Activated T-helper 2 cell treated with anti-CD3 and anti-CD28 coated beads, Interferon-gamma antibody, Interleukin-2, Interleukin-4, amounts not matched to agents 10 μg/mL and 5 μg/mL and 100 μg/mL, durations not matched to agents 14 hours and 24 hours and 36 hours (primary cell): ENCODE measurements at places on chromosomes 16 and 17. TPM values are rescaled to one million over a fixed set of nuclear protein-coding genes. Genes with fewer than 3 reads are reported as not detected.

- H3K27ac ChIP-seq = peak overlapping the region; percentile 99
- H3K36me3 ChIP-seq = no peaks in the 10 kb centered on the region
- peak; percentile 90 for DNase-seq
- H3K27me3 ChIP-seq = no peaks in the 10 kb centered on the region
These were observed 13.7 kb downstream of the RARA start for GRCh38 chr17:40322358-40323315.

GRCh38 chr17:63850401-63850800, 7.9 kb upstream of the SMARCD2 start:
- H3K27ac ChIP-seq = no peak overlapping the region

- H3K36me3 ChIP-seq = peaks cover 57% of the 10 kb centered on the region
- H3K27ac ChIP-seq = peak overlapping the region; percentile 46
These were observed 51.6 kb downstream of the N4BP1 start for GRCh38 chr16:48558371-48558841.

GRCh38 chr17:50550661-50551432, 3.9 kb downstream of the SPATA20 start:
- H3K27me3 ChIP-seq = peaks cover 4% of the 10 kb centered on the region
- no peaks in the 10 kb centered on the region for H3K36me3 ChIP-seq
- H3K4me3 ChIP-seq = no peak overlapping the region

GRCh38 chr17:4788807-4789700, at the start of gene GLTPD2:
TSS of gene GLTPD2 (plus strand) at chr17:4788964. CDS start at chr17:4789012, 48 bp downstream.
- no peak for DNase-seq
- peaks cover 21% of the 10 kb centered on the region for H3K4me1 ChIP-seq
- H3K36me3 ChIP-seq = no peaks in the 10 kb centered on the region
- H3K27me3 ChIP-seq = peaks cover 46% of the 10 kb centered on the region
- H3K27ac ChIP-seq = no peak within 1 kb of the TSS
- H3K4me3 ChIP-seq = peak within 1 kb of the TSS; percentile 78

- DNase-seq = no peak
- H3K4me1 ChIP-seq = peaks cover 8% of the 10 kb centered on the region
- H3K27me3 ChIP-seq = no peaks in the 10 kb centered on the region
- peaks cover 60% of the 10 kb centered on the region for H3K36me3 ChIP-seq
- H3K4me3 ChIP-seq = no peak overlapping the region
- no peak overlapping the region for H3K27ac ChIP-seq
These were observed 8.0 kb downstream of the TRAF4 start for GRCh38 chr17:28751600-28752366.

DNA sequence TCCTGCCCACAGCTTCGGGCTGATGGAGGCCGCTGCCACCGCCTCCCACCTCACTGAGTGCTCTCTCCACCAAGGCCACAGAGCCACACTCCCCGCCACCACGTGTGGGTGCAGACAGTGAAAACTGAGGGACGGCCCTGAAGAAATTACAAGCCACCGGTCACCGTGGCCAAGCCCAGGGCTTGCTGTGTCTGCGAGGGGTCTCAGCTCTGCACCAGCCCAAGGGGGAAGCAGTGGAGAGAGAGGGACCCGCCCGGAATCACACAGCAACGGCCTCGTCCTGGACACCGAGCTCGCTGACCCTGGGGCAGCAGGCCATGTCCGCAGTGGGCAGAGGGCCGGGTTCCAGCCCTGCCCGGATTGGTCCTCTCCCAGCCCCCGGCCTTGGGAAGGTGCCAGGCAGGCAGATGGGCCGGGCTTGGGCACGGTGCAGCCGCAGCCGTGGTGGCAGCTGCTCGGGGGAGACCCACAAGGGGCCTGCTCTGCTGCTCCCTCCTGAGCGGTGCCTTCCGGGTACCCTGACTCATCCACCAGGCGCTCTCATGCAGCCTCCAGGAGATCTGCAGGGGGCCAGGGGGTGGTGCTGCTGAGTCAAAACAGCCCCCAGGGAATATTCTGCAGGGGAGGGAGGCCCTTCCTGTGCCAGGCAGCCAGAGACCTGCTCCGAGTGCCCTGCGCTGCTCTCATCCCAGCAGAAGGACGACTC, 52.0 kb downstream of the CBFA2T3 start:
- no peak overlapping the region for H3K4me3 ChIP-seq
- H3K27me3 ChIP-seq = no peaks in the 10 kb centered on the region
- H3K36me3 ChIP-seq = no peaks in the 10 kb centered on the region
- H3K27ac ChIP-seq = no peak overlapping the region
- no peak for DNase-seq
- H3K4me1 ChIP-seq = peaks cover 2% of the 10 kb centered on the region

DNA sequence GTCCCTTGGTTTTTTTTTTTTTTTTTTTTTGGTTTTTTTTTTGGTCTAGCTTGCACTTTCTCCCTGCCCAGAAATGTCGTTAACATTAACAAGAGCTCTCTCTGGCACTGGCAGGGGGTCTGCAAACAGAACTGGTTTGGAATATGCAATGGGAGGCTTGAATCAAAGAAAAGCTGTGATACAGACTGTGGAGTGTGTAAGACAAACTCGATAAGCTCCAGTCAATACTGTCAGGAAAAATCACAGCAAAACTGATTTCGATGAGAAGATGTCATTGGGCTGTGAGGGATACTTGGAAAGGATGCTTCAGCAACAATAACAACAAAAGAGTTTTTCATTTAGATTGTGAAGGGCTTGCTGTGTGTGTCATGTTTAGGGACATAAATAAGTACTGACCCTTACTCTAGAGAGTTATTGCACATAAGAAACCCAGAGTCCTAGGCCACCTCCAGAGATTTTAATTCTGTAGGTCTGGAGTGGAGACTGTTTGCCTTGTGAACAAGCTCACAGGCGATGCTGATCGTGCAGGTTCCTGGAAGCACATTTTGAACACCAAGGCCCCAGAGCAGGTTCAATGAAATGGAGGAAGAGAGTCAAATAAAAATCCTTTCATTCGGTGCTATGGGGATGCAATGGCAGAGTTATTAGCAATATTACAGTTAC, 470.7 kb upstream of the RBFOX1 start:
- H3K36me3 ChIP-seq = no peaks in the 10 kb centered on the region
- no peaks in the 10 kb centered on the region for H3K4me1 ChIP-seq
- no peak for DNase-seq
- no peak overlapping the region for H3K4me3 ChIP-seq
- H3K27ac ChIP-seq = no peak overlapping the region
- H3K27me3 ChIP-seq = no peaks in the 10 kb centered on the region

GRCh38 chr16:52256310-52257078, 290.4 kb downstream of the TOX3 start:
- H3K4me1 ChIP-seq = no peaks in the 10 kb centered on the region
- no peaks in the 10 kb centered on the region for H3K36me3 ChIP-seq

- H3K4me1 ChIP-seq = peaks cover 15% of the 10 kb centered on the region
- peaks cover 6% of the 10 kb centered on the region for H3K36me3 ChIP-seq
- peaks cover 32% of the 10 kb centered on the region for H3K27me3 ChIP-seq
These were observed 8.6 kb downstream of the RIPOR1 start for GRCh38 chr16:67537270-67537635.

DNA sequence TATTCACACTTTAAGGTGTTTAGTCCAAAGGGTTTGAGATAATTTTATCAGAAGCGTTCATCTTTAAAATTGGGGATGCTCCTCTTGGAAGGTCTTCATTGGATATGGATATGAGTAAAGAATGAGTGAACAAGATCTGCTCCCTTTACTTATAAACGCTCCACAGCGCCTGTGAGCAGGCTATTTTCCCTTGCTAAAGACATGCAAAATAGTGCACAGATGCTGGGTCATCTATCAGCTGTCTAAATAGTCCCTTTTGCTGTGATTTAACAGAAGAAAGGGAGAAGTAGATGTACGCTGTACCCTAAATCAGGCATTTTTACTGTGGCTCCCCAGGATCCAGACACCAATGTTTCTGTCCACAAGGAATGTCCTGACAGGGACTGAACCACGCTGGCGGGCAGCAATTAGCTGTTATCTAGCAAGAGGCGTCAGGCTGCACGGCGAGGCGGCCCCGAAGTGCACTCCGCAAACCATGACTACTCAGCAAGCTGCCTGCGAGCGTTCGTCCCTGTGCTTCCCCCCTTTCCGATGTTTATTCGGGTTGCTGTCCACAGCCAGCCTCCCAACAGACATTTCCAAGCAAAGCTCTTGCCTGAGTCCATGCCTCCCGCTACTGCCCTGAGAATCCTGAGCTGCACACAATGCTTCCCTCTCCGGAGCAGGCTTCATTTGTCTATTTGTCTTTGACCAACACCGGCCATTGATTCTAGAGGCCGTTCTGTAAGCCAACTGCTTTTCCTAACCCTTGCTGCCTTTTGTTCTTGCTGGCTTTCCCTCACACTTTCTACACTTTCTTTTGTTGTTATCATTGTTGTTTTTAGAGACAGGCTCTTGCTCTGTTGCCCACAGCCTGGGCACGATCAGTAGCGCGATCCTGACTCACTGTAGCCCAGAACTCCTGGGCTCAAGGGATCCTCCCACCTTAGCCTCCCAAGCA, 55.7 kb upstream of the CNEP1R1 start:
- H3K36me3 ChIP-seq = no peaks in the 10 kb centered on the region
- H3K27me3 ChIP-seq = peaks cover 21% of the 10 kb centered on the region
- H3K4me3 ChIP-seq = no peak overlapping the region
- H3K27ac ChIP-seq = no peak overlapping the region
- DNase-seq = no peak
- H3K4me1 ChIP-seq = no peaks in the 10 kb centered on the region

Gene CDH11
- total RNA-seq = not detected in 2 replicates

Gene KRT16
- total RNA-seq = not detected in 2 replicates

Gene PAQR4
- 46.9 and 49.9 TPM in 2 replicates for total RNA-seq

Gene KRTAP9-4
- total RNA-seq = not detected in 2 replicates

Gene CX3CL1
- not detected in 2 replicates for total RNA-seq

Gene MYH11
- total RNA-seq = not detected in 2 replicates

Gene CLDN7
- 0.21 and 0.41 TPM in 2 replicates for total RNA-seq

Gene HP
- not detected in 2 replicates for total RNA-seq

Gene CSH2
- total RNA-seq = not detected in 2 replicates
